GM23338 (cell line): ENCODE measurements at places on chromosomes 12 and 14.

- no peak for DNase-seq
Measured at GRCh38 chr12:47312808-47313426, 233.2 kb upstream of the AMIGO2 start.

GRCh38 chr12:66235626-66236281 is 46.7 kb downstream of the IRAK3 start:
- DNase-seq = peak; percentile 25

- DNase-seq = no peak
Measured at GRCh38 chr14:55773984-55774545, 194.1 kb downstream of the KTN1 start.

- no peak for DNase-seq
Measured at GRCh38 chr14:71668186-71668912, 263.9 kb upstream of the RGS6 start.

- no peak for DNase-seq
Measured at GRCh38 chr14:88439088-88439487, 53.6 kb downstream of the SPATA7 start.

GRCh38 chr12:21852251-21852650 is 77.7 kb upstream of the KCNJ8 start:
- no peak for DNase-seq

DNA sequence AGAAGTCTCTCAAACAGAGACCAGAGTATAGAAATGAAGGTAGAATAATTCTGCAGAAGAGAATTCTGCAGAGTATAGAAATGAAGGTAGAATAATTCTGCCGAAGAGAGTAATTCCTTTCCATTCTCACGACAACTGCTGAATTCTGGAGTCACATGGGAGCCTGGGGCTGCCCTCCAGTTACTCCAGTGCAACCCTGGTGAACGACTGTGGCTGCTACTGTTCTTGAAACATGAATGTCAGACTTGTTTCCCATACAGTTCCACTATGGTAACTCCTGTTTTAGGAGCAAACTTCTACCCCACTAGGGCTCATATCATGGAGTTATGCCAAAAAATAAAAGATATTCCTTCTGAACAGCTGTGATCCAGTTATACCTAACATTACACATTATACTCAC is 164.4 kb downstream of the KICS2 start:
- DNase-seq = no peak

DNA sequence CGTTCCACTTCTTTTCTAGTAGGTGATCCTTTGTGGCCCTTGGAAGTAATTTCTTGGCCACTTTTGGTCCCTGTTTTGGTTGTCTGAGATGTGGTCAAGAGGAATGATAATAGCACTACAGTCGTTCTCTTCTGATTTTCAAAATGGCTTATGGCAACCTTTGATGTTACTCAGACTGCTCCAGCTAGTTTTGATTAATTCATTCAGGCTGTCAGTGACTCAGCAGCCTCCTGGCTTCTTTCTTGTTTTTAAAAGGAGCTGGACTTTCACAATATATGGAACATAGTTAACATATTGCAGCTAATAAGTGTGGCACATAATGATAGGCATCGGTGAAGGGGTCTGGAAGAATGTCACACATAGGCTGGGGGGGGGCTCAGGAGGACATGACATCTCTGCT is 47.3 kb downstream of the WDR20 start:
- DNase-seq = no peak

- DNase-seq = no peak
Measured at GRCh38 chr14:43031598-43031997, 1424.9 kb downstream of the LRFN5 start.

DNA sequence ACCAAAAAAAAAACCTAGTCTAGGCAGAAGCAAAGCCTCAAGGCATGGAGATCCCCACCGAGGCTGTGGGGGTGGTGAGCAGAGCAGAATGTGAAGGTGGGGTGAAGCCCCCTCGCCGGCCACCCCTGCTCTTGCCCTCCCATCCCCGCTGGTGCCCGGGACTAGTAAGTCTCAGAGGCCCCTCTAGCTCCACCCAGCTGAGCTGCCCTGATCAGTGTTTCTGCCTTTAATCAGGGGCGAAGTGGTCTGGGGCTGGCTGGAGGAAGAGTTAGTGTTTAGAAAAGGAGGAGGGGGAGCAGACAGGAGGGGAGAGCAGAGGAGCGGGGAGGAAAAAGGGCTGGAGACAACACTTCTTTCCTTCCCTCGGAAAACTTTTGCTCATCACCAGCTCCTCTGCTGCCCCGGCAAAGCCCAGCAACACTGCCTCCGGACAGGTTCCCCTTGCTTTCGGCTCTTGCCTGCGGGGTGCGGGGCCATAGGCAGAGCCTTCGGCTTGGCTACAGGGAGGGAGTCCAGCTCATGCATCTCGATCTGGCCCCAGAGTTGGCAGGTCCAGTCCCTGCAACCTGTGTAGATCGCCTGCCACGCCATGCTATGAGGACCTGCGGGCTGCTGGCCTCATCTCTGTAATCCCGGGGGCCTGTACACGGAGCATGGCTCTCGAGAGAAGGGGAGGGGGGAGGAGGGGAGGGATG is 3.4 kb upstream of the DLK1 start:
- no peak for DNase-seq

DNA sequence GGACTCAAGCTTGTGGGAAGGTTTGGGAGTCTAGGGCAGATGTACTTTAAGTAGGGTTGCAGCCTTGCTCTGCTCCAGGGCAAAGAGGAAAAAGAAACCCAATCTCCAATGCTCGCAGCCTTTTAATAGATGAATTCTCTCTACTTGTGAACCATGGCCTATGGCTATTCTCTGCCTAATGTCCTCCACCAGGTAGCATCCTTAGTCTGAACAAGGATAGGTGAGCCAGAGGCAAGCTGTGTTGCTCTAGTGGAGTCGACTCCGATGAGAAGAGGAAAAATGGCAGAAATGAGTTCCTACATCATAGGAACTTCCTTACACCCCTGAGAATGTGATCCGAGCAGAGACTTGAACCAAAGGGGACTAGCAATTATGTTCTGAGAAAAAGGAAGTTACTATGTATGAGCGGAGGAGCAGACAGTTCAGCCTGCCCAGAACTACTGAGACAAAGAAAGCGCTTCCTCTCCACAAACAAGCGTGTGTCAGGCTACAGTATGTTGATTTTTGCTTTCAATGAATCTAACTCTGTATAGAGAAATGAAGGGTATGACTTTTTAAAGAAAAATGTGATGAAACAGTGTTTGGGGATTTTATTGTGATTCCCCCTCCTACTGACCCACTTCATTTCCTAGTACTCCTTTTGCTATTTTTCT is 153.6 kb upstream of the ARID2 start:
- DNase-seq = peak; percentile 11

DNA sequence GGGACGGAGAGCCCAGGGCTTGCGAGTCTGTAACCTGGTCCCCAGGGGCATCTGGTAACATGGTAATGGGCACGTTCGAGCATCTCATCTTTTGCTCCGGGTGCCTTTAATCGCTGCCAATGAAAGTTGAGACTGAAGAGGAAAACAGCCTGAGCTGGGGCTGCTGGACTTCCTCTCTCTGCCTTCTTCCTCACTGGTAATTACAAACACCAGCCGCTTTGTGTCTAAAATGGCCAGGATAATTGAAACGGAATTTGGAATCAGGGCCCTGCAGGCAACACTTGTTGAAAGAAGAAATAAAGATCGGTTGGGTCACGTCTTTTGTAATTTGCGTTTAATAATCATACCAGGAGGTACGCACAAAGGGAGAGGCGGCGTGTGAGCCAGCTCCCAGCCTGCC is 51.5 kb upstream of the GPATCH2L start:
- no peak for DNase-seq

DNA sequence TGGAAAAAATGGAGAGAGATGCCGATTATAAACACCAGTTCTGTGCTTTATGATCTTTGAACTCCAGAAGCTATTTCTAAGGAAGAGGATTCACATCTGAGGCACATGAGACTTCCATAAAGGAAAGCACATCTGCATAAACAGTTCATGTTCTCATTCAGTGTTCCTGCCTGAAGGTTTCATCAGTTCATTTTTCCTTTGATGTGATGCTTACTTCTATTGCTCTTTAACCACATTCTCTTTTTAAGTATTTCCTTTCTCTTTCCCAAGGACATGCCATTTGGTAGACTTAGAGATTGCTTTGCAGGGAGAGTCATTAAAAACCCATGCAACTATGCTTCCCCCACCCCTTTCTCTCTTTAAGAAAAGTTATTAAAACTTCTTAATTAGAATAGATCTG is 387.0 kb upstream of the FLRT2 start:
- no peak for DNase-seq

DNA sequence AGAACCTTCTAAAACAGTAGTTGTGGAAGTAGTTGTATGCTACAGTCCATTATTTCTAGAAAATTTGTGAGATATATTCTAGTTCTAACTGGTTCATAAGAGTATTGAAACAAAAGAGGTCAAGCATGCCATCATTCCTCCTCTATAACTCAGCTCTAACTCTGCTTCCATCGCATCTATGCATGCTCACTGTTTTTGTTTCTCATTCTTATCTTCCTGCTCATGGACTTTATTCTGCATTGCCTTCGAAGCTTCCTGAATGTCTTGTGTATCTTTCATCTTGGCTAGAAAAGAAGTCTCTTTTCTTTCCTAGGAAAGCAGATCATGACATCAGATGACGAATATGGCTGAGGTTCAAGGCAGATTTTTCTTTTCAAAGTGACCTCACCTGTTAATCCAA is 402 bp downstream of the LMNTD1 start:
- DNase-seq = no peak

- no peak for DNase-seq
Measured at GRCh38 chr14:61298824-61299223, 17.7 kb upstream of the TMEM30B start.

GRCh38 chr14:92956961-92957360 is 34.0 kb downstream of the CHGA start:
- DNase-seq = no peak

- DNase-seq = no peak
Measured at GRCh38 chr14:86015941-86016340, 486.0 kb downstream of the FLRT2 start.

GRCh38 chr12:107369679-107370078 is 276.3 kb upstream of the CRY1 start:
- no peak for DNase-seq

DNA sequence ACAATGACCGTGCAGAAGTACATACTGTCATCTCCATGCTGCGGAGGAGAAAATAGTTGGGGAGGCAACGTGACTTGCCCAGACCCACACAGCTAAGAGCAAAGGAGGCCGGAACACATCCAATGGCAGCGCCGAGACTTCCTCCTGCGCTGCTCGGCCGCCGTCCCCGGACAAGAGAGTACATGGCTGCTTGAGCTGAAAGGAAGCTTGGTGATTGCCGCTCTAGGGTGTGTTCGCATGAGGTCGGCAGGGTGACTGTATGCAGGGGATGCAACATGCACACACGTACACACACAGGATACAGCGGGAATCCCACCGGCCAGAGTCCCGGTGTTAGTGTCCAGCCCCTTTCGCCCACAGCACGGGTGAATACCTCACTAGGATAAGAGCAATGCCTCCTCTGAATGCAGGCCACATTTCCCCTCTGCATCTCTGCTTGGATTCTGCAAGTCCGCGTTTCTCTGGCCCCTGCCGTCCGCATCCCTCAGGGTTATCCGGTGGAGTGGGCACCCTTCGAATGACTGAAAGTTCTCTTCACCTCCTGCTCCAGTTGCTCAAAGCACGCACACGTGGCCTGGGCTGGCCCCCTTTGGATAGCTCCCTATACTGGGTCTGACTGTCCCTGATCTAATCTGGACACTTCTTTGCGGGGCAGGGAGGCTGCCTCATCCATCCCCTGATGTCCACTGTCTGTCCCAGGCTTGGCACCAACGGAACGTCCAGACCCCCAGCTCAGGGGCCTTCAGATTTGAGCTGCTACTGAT is 78.8 kb downstream of the GSC start:
- no peak for DNase-seq

DNA sequence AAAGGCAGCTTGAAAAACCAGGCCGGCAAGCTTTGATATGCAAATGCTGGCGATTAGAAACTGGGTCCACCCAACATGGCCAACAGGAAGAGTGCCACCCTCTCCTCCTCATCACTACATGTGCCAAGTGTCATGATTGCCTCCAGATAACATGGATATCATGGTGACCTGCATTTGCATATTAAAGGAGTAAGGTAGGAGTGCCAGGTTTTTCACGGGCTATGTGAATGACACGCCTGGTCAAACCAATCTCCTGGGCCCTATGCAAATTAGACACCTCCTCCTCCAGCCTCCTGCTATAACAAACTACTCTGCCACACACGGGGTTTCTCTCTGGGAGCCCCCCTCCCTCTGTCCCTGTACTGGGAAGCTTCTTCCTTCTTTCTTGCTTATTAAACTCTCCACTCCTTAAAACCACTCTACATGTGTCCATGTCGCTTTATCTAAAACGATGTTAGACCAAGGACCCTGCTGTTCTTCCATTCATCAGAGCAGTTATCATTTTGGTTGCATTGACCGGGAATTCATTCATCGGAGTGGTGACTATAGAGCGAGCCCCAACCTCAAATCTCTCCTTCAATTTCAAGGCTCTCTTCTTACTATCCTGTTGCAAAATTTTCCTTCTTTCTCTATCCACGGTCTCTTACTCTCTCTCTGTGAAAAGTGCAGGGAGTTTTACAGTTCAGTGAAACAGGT is 27.5 kb downstream of the APOBEC1 start:
- DNase-seq = peak; percentile 91

GRCh38 chr14:95045836-95046430 is 111.4 kb downstream of the DICER1 start:
- no peak for DNase-seq

GRCh38 chr14:29351996-29352705 is 575.5 kb downstream of the PRKD1 start:
- DNase-seq = no peak

- no peak for DNase-seq
Measured at GRCh38 chr14:102573591-102574046, 18.8 kb upstream of the RCOR1 start.

- no peak for DNase-seq
Measured at GRCh38 chr12:53733807-53734200, 6.6 kb upstream of the CALCOCO1 start.

DNA sequence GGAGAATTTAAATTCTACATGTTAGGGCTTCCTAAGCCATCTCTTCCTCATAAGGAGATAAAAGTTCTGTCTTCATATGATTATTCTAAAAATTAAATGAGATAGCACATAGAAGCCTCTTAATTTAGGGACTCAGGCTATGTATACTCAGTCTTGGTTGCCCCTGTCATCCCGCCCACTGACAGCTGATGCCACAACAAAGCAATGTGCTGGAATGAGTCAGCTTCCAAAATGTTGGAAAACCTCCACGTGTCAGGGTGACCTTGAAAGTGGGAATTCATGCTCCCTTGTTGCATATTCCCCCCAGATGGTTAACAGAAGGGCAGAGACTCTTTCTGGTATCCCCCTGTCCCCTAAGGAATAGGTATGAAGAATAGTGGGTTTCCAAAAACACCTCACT is 238.0 kb upstream of the DDHD1 start:
- no peak for DNase-seq

DNA sequence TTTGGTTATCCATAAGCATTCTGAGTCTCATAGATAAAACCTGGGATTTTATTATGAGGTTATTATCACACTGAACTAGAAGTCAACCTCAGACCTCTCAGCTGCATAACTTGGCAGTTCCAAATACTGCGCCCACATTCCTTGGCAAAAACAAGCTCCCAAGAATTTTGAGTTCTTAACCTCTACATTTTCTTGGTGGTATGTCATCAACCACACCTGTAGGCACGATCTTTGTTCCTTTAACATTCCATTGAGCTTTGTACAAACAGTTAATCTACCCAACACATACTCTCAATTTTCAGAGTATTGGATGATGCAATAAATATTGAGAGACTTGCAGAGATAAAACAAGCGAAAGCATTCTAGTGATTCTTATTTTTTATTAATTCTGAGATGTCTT is 371.8 kb upstream of the PRICKLE1 start:
- peak; percentile 56 for DNase-seq

- DNase-seq = no peak
Measured at GRCh38 chr12:131471946-131472732, 238.8 kb upstream of the SFSWAP start.
